ENCODE measurements at places on chromosomes 5 and 9.

GRCh38 chr5:131378721-131379541 lies 115.1 kb downstream of the CDC42SE2 start:
- DNase-seq = peak; percentile 34

- DNase-seq = no peak
These were observed 281.9 kb downstream of the GAS1 start for GRCh38 chr9:86665416-86665815.

DNA sequence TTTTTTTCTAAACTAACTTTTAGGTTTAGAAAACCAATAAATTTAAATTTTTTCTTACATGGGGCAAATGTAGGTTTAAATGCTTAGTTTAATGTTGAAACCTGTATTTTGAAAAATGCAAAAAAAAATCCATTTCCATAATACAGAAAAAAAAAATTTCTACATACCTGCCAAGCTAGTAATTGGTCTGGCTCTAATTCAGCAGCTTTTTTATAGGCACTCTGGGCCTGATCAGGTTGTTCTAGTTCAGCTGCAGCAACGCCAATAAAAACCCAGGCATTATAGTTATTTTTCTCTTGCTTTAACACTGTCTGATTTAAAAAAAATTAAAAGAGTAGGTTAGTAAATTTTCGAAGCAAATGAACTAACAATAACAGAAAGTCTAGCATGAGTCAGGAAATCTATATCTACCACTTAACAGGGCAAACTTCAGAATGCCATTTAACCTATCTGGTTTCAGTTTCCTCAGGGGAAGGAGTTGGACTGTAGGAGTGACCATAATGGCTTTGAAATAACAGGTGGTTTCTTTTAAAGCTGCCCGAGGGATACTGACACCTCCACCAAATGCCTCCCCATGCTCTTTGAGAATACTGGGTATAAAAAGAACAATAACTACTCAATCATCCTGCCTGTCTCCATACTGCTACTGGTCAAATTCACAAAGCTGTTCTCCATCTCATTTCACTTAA lies 11.6 kb downstream of the SKIC3 start:
- no peak for DNase-seq

GRCh38 chr9:127578627-127578951 lies 33.5 kb upstream of the STXBP1 start:
- no peak for DNase-seq

DNA sequence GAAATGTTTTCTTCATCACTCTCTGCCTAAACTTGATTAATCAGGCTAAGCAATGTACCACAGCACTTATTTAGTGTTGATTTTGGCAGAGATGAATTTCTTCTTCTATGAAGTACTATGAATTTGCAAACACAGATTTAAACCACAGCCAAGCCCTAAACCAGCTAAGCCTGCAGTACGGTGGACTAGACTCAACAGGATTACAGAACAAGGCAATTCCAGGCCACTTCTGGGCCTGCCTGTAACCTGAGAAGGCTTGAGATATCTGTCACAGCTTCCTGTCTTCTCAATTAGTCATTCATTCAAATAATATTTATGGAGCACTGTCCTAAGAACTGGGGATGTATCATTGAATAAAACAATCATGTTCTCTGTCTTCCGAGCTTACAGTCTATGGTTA lies 32.4 kb upstream of the CAST start:
- DNase-seq = peak; percentile 23

GRCh38 chr9:14097215-14097614 lies 216.7 kb downstream of the NFIB start:
- DNase-seq = no peak

- DNase-seq = no peak
These were observed at the start of gene ASTN2 for GRCh38 chr9:117414906-117415331. ASTN2 (minus strand) TSS chr9:117415057; CDS start chr9:117414938, 119 bp downstream.

DNA sequence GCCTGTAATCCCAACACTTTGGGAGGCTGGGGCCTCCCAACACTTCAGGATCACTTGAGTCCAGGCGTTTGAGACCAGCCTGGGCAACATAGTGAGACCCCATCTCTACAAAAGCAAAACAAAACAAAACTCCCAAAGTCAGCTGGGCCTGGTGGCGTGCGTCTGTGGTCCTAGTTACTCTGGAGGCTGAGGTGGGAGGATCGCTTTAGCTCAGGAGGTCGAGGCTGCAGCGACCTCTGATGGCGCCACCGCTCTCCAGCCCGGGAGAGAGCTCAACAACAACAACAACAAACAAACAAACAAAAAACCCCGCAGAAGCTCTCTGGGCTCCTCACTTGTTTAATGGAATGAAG lies 528 bp downstream of the ACOT12 start:
- no peak for DNase-seq

- DNase-seq = no peak
These were observed 2.9 kb downstream of the DUSP1 start for GRCh38 chr5:172768098-172768572.

DNA sequence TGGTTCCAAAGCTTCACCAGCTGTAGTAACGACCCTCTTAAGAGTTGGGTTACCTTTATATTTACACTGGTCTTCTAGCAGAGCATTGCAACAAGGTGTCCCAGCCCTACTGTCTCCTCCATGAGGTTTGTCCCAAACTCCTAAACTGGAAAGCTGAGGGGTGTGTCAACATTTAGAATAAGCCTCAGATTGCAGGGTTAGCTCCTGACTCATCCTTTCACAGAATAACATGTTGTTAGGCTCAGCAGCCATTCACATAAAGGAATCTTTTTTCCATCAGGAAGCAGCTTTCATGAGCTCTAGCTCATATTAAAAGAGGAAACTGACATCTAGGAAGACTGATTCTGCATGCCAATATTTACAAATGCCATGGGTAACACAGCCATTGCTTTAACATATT lies 238.7 kb downstream of the EFNA5 start:
- DNase-seq = no peak

- DNase-seq = no peak
These were observed 17.2 kb upstream of the FCN2 start for GRCh38 chr9:134863306-134863902.

- no peak for DNase-seq
These were observed 27.4 kb upstream of the GOLGA1 start for GRCh38 chr9:124968238-124968637.

Data from RCC 7860 (cell line).